ENCODE measurements at places on chromosomes 3 and 15. TPM values are rescaled to one million over a fixed set of nuclear protein-coding genes. Genes with fewer than 3 reads are reported as not detected.

PLSCR4 gene
- total RNA-seq = 17.2 TPM

SEMA3F gene
- 13.3 TPM for total RNA-seq

CDCP1 gene
- total RNA-seq = 0.44 TPM

DNA sequence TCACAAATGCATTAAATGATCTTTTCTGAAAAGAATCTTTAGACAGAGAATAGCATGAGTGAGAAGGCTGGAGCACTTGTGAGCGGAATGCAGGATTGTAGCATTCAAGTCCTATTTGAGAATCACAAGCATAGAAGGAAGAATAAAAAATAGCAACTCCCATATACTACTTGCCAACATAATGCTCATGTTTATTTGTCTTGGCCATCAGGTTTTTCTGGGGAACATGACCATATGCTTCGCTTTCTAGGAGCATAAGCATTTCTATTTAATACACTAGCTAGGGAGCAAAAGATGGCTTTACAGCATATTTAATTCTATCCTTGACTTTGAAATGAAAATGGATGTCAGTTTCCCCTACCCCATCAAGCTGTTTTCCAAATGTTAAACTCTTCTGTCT lies 170.3 kb upstream of the MITF start:
- DNase-seq = no peak

- DNase-seq = no peak
Observed at GRCh38 chr15:57477736-57478522, 101.6 kb downstream of the CGNL1 start.

- DNase-seq = peak; percentile 52
Observed at GRCh38 chr3:185815391-185816282, 9.2 kb downstream of the IGF2BP2 start.

GRCh38 chr3:145133281-145133680 lies 1027.7 kb downstream of the PLOD2 start:
- DNase-seq = no peak

GNB5 gene
- total RNA-seq = 2.8 TPM
